ENCODE measurements at places on chromosomes 3 and 15.
A peak's percentile ranks its signal among the peaks of the same experiment; 100 is the strongest.

DNA sequence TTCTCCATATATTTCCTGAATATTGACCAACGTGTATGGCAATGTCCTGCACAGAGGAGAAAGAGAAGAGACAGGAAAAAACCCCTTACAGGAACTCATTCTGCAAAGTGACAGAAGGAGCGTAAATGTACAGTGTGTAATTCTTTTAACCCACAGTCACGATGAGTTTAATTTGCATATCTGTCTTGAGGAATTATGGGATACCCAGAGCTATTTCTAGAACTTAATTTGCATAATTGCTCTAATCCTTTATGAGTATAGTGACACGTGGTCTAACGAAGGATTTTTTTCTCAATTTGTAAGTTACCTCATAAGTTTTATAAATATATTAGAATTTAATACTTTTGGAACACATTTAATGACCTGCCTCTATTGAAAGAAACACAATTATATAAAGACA lies 9.8 kb downstream of the GPR27 start:
- no peak for DNase-seq

DNA sequence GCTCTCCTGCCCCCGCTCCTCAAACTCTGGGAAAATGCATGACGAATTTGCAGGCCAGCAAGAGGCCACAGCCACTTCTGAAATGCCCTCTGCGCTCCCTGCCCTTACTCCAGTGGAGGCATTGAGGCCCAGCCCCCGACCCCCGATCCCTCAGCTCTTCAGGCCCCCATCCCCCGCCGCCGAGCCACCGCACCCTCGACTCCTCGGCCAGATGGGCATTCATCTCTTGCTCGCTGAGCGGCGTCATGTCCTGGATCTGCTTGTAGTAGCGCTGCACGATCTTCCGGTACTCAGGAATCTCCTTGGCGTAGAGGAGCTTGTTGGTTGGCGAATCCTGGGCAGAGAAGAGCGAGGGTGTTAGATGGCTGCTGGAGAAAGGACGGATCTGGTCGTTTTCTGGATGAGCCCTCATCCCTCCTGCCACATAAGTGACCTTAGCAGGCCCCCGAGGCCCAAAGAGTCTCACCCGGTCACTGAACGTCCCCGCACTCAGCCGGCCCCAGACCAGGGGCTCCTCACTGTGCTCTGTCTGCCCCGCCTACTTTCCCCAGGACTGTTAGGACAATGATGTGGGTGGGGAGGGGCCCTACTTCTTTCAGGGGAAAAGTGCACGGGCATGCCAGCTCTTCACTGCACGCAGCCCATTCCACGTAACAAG lies 14.0 kb downstream of the H1-8 start:
- no peak for DNase-seq

DNA sequence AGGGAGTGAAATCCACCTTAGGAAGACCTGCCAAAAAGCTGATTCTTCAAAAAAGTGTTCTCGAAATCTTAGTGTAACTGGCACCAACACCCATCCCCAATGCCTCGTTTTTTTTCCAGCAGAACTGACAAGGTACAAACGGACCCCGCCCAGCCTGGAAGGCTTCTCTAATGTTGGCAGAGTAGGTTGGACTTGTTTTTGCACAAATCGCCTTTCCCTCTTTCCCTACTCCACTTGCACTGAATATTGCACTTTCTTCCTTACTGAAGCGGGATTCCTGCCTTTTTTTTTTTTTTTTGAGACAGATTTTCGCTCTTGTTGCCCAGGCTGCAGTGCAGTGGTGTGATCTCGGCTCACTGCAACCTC lies 544 bp upstream of the TIMMDC1 start:
- peak; percentile 22 for DNase-seq

GRCh38 chr3:106086038-106086437 lies 217.2 kb upstream of the CBLB start:
- DNase-seq, result no peak

Data from renal cortical epithelial cell (primary cell).